ENCODE measurements at places on chromosomes 11 and 22.

- no peak for DNase-seq
Measured at GRCh38 chr22:22902247-22903001, 14.8 kb downstream of the IGLL5 start.

GRCh38 chr11:78112582-78113275 is 26.7 kb downstream of the ALG8 start:
- DNase-seq, result no peak

DNA sequence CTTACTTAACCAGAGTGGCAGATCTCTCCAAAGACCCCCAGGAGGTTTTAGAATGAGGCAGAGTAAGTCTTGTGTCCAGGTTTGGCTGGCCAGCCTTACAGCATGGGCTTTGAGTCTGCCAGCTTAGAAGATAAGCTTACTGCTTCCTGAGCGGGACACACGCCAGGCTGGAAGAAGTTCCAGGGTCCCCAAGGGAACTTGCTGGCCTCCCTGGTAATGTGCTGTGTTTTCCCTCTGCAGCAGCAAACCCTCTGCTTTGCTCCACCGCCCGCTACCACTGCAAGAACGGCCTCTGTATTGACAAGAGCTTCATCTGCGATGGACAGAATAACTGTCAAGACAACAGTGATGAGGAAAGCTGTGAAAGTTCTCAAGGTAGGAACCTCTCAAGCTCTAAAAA is 154.2 kb downstream of the LDLRAD3 start:
- no peak for DNase-seq

DNA sequence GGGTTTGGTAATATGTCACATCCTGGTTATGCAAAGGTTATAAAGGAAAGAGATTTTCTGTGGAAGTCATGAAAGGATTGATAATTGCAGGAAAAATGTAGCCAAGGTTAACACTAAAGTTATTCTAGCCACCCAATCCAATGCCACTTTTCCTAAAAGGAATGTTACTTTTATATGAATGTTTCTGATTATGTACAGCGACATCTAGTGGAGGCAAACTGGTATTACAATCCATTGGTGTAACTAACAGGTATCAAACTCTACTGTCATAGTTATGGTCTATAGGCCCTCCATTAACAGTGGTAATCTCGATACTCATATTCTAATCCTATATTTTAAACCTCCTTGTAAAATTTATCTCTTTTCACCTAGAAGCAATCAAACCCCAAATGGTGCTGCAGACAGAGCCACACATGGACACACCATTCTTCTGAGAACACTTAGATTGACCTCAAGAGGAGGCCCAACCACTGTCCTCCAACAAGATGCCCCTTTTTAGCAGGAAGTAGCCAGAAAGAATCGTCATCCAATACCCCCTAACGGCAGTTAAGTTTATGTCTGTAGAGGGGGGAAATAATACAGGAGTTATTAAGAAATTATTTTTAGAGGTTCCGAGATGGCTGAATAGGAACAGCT is 74.9 kb upstream of the RAG2 start:
- DNase-seq, result no peak

DNA sequence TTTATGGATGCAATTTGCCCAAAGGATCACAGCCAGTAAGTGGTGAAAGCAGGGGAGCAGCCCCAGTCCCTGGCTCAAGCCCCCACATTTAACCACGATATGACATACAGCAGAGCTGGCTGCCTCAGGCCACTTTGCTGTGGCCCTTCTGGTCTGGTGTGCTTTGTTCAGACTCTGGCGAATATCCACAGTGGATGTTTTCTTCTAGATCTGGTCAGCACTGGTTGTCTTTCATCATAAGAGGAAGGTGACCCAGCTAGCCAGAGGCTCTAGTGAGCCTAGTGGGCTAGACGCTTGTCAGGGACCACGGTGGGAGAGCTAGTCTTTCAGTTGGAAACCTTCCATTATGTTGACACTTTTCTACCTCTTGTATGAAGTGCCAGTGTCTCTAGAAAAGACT is 42.5 kb downstream of the DGCR2 start:
- no peak for DNase-seq

GRCh38 chr11:31819621-31820437 is 8.7 kb upstream of the PAX6 start:
- DNase-seq, result no peak

GRCh38 chr11:119903389-119903788 is 174.4 kb upstream of the NECTIN1 start:
- DNase-seq, result no peak

DNA sequence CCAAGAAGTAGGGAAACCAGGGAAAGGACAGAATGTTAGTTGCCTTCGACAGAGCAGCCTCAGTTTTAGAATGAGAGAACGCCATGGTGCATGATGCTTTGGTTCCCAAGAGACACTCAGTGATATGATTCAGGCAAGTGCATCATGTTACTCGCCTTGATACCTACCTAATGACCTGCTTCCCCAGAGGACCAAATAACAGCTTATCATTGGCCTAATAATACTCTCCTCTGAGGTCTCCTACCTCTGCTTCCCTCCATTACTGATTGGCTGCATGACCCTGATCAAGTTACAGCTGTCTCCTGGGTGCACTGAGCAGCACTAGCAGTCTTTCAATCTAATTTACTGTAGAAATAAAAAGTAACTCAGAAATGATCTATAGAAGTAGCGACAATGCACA is 979.7 kb upstream of the FAT3 start:
- no peak for DNase-seq
